ENCODE measurements at places on chromosomes 7 and 10. TPM values are rescaled to one million over a fixed set of nuclear protein-coding genes. Genes with fewer than 3 reads are reported as not detected.

DNA sequence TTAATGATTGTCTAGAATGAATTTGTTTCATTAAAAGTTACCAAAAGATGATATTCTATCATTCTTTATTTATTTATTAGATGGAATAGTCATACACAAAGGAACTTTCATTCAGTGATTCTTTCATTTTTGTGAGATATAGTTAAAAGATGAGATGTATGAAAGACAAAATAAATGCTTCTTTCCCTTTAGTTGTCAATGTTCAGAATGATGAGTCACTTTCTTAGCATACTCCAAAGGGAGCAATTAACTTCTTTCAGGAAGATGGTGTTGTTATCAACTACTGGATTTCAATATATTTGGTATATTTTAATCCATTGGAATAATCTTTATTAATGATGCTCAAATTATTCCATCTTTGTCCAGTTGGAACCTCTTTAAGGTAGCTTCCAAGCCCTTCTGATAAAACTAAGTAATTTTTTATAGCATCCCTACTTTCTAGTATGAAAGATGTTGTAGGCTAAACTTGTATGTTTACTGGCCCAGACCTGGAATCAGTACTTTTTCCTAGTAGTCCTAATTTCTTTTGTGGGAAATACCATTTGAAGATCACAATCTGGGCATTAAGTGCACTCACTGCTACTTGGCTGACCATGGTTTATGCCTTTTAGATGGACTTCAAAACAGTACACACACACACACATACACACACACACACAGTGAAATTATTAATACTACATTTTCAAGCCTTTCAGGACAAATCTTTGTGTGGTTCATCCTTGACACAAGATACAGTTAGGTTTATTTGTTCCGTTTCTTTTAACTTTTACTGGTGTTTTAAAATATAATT lies 2.5 kb downstream of the GIMAP7 start:
- DNase-seq = no peak

DNA sequence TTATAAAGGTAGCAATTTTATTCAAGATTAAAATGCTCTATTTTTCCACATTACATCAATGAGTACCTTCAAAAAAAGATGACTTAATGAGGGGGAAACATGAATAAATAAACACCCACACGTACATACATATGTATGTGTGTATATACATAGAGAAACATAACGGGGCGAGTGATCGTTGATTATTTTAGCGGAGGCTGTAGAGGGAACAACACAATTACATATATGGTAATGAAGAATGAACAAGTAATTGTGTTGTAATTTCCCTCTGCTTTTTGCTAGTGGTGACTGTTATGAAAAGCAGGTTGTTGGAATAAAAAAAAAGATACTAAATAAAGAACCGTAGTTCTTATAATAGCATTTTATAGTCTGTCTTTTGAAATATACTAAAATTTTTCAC lies 63.2 kb downstream of the CACNB2 start:
- DNase-seq = no peak

- DNase-seq = no peak
These were observed 35.6 kb downstream of the ANKRD16 start for GRCh38 chr10:5854131-5854475.

GRCh38 chr7:100682228-100682741 lies 8.7 kb downstream of the GNB2 start:
- DNase-seq = no peak

GRCh38 chr10:129962872-129963640 lies 1.0 kb downstream of the EBF3 start:
- DNase-seq = peak; percentile 56

The PTPRZ1 gene
- not detected for total RNA-seq

The COBL gene
- total RNA-seq = not detected

Data from B cell (primary cell).